NCI-H2029 (cell line): ENCODE measurements at places on chromosomes 13 and 19.
A peak's percentile ranks its signal among the peaks of the same experiment; 100 is the strongest.

DNA sequence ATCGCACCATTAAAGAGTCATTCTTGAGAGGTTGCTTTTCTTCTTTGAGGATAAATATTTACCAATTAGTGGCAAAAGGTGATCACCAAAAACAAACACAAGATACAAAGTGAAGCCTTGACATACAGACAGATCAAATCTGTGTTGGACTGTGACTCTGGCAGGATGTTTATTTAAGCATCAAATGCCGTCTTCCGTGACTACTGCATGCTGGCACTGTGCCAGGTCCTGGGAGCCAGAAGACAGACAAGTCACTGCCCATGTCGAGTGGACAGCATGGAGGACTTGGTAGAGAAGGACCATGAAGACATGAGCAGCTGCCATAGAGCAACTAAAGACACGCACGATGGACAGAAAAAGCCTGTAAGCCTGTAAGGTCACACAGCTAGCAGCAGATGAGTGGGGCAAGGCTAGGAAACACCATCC, 92.8 kb upstream of the FARP1 start:
- DNase-seq, result peak; percentile 35

GRCh38 chr13:51232328-51232727, 10.1 kb downstream of the FAM124A start:
- DNase-seq, result no peak

GRCh38 chr19:20357921-20358320, 190.9 kb downstream of the ZNF486 start:
- no peak for DNase-seq

DNA sequence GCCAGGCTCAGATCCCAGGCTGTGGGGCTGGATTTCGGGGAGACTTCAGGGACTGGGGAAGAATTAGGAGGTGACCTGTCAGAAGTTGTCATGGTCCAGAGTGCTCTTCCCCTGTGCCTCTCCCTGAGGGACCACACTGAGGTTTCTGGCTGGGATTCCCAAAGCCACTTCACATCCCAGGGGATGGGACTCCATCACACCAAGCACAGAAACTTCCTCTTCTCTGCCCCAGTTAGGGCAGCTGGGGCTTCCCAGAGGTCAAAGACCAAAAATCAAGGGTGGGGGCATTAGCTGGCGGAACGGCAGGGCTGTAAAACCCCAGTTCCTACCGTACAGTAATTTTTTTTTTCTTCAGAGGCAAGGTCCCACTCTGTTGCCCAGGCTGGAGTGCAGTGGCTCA, 7.4 kb downstream of the FCER2 start:
- no peak for DNase-seq

GRCh38 chr13:37113534-37113933, 8.1 kb upstream of the CSNK1A1L start:
- DNase-seq, result no peak

GRCh38 chr19:19438366-19439175, 33.1 kb downstream of the GATAD2A start:
- no peak for DNase-seq

- DNase-seq, result peak; percentile 77
These were observed 97.9 kb downstream of the GGACT start for GRCh38 chr13:100490692-100491091.

- peak; percentile 24 for DNase-seq
These were observed 7.0 kb upstream of the MYDGF start for GRCh38 chr19:4676955-4677731.

DNA sequence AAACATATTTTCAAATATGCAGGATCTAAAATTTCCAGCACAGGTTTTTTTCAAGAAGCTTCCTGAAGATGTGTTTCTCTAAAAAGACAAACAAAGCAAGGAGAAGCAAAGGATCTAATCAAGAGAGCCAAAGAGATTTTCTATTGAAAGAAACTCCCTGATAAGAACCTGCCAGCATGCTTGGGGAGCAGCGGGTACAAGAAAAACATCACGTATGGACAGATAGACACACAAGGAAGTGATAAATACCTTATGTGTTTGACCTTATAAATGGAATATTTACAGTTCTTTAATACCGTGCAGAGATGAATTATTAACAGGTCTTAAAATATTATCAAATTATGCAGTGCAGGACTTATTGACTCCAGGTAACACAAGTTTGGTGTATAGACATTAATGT, 562.1 kb downstream of the DACH1 start:
- no peak for DNase-seq

DNA sequence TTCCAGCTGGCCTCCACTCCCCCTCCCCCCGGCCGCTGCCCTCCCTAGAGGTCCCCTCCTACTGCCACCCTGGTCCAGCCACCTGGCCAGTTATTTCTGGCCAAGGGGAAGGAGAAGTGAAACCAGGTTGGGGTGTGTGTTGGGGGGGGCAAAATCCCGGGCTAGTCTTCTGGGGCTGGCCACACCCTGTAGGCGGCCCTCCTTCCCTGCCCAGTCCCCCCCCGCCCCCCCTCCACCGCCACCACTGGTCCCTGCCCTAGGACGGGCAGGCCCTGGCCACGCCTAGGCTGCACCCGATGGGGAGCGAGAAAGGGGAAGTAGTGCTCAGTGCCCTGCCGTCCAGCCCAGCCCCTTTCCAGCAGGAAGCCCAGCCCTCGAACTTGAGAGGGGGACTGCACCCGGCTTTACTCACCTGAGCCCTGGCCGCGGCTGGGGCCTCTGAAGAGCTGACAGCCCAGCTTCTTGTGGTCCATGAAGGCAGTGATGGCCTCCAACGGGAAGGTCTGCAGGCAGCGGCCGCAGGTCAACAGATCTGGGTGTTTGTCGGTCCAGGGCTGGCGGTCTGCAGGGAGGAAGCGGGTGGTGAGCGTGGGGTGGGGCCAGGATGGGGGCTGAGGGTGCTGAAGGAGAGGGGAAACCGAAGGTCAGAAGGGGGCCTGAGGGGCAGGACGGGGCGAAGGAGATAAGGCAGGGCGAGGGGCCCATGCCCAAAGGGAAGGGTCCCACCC, 813 bp downstream of the ZNF296 start:
- DNase-seq, result peak; percentile 58

DNA sequence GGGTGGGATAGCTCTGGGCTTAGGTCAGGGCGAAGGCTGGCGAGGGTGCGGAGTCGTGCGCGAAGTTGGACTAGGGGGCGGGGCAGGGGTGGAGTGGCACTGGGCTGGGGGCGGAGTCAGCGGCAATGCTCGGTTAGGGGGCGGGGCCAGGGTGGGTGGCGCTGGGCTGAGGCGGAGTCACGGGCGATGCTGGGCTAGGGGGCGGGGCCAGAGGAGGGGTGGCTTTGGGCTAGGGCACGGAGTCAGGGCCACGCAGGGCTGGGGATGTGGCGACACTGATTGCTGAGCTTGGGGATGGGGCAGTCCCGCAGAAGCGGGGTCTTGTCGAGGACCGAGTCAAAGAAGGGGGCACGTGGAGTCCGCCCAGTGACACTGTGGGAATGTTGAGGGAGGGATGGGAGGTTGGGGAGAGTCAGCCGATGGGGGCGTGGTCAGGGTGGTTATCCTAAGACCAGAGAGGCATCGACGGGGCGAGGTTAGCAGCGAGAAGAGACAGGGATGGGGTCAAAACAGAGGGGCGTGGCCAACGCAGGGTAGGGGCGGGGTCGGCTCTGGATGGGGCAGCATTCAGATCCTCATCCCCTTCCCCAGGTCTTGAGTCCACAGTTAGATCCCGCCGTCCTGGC, 8.7 kb downstream of the HOMER3 start:
- DNase-seq, result peak; percentile 76

- no peak for DNase-seq
These were observed 238.7 kb downstream of the KCTD12 start for GRCh38 chr13:76647550-76647949.

DNA sequence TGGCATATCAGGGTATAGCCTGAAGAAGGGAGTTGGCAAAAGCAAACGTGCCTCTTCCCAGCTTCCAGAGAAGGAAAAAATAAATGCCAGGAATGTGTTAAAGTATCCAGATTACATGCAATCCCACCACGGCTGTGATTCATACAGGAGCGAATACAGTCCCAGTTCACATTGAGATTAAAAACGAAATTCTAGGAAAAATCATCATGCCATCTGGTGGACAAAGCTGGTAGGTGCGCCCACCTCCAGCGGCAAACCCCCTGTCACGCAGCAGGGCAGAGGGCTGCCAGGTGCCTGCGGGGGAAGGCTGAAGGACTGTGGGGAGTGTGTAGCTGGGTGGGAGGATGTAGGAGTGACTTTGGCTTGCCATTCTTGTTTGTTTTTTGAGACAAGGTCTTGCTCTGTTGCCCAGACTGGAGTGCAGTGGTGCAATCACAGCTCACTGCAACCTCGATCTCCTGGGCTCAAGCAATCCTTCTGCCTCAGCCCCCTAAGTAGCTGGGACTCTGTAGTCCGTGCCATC, 6.4 kb upstream of the DMWD start:
- peak; percentile 42 for DNase-seq

GRCh38 chr19:28210886-28211285, 1002.1 kb downstream of the UQCRFS1 start:
- no peak for DNase-seq

GRCh38 chr13:30312904-30313303, 5.6 kb upstream of the KATNAL1 start:
- no peak for DNase-seq

- DNase-seq, result no peak
These were observed 13.8 kb downstream of the KLC3 start for GRCh38 chr19:45354241-45354842.

GRCh38 chr13:38159710-38160109, 189.9 kb upstream of the UFM1 start:
- DNase-seq, result no peak

DNA sequence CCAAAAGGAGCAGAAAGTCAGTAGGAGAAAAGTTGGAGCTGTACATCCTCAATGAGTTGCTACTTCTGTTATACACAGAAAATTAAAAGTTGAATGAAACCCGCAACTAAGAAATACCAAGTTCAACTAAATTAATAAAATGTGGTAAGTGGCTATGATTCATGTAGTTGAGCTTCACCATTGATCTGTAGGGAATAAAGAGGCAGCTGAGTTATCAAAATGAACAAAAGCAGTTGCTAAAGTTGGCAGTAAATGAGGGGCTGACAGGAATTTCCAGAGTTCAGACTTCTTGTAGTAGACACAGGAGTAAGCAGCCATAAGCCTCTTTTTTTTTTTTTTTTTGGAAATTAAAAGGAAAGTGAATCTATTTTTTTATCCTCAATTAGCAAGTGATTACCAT, 234.6 kb downstream of the POSTN start:
- DNase-seq, result no peak

DNA sequence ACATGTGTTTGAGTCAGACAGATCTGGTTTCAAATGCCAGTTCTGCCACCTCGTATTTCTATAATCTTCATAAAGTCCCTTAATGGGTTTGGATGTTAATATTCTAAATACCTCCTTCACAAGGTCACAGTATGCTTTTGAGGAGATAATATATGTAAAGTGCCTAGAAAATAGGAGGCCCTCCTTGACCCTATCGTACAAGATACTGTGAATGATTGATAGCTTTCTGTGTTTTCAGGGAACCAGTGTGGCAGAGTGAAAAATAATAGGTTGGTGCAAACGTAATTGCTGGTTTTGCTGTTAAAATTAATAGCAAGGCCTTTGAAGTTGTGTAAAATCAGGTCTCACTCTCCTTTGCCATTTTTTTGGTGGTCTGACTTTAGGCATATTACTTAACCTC, 77.5 kb upstream of the SCEL start:
- DNase-seq, result no peak

DNA sequence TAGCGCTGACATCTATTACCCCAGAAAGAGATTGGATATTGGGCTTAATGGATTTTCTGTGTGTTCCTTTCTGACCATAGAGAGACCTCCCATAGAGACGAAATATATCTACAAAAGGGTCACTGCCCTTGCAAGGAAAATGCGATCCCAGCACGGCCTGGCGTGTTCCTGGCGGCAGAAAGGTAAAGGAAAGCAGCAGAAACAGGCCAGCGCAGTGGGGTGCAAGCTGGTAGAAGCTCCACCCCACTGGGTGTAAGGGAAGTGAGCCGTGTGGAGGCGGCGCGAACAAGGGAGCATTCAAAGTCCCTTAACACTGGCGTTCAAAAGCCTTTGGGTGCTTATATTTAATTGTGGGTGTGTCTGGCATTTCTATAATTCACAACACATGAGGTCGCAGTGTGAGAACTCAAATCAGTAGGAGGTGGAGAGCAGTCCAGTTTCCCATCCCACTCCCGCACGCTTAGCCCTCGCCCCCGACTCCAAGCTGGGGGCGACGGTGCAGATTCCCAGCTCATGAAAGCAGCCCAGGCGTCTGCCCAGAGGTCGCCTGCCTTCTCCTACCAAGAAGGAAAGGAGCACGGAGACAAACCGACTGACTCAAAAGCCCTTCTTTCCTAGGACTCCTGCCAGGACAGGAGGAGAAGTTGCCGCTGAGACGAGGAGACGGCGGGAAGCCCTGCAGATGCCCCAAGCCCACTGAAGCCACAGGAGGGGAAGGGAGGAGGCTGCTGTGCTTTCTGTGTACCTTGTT, 478.4 kb downstream of the FOXO1 start:
- DNase-seq, result no peak

DNA sequence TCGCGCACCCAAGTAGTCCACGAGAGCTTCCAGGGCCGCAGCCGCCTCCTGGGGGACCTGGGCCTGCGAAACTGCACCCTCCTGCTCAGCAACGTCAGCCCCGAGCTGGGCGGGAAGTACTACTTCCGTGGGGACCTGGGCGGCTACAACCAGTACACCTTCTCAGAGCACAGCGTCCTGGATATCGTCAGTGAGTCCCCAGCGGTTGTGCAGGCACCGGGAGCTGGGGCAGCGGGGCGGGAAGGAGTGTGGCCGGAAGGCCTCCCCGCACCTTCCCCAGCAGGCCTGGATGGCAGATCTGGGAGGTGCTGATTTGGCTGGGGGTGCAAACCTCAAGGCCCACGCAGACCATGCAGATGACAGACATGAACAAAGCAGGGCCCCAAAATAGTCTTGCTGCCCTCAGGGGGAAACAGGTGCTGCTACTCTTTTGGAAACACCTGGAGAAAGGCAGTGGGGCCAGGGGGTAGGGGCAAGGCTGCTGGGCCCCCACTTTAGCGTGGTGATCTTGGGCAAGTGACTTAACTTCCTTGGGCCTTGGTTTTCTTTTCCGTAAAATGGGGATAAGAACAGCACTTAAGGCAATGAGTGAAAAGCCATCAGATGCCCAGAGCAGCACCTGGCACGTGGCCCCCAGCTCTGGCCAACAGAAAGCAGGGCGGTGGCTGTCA, 4.0 kb downstream of the MAG start:
- DNase-seq, result no peak

DNA sequence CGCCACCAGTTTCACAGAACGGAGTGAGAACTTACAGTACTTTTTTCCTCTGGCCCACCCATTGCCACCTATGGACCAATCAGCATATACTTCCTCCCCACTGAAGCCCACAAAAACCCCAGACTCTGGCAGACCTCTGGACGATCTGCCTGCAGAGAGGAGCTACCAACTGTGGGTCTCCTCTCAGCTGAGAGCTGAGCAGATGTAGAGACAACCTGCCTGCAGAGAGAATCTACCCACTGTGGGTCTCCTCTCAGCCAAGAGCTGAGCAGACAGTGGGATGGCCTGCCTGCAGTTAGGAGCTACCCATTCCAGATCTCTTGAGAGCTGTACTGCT, 69.7 kb downstream of the PIBF1 start:
- DNase-seq, result no peak
